ENCODE measurements at places on chromosomes 2 and 18.
A peak's percentile ranks its signal among the peaks of the same experiment; 100 is the strongest.

- DNase-seq = no peak
Measured at GRCh38 chr18:8752329-8752728, 47.0 kb downstream of the MTCL1 start.

DNA sequence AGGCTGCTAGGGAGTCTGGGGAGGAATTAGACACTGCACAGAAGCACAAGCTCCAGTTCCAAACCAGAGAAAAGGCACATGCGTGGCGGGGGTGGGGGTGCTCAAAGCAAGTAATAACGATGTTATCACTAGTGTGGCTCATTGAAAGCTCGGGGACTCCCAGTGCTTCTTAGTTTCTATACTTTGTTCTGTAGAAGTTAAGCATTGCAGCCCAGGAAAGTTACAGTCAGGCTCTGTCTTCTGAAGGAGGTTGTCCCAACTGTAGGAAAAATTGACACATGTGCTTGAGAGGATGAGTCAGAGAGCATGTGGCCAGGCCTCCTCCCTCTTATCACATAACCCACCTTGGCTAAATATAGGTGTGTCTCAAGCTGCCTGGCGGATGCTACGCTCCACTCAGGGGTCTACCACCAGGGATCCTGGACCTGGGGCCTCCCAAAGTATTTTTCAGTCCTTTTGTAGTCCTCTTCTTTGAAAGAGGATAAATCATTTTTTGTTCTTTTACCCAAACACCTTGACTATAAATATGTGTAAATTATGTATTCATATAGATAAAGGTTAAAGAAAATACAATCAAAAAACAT lies 3.8 kb downstream of the GALNT5 start:
- DNase-seq = no peak

GRCh38 chr2:219419331-219420197 lies 1.4 kb downstream of the DES start:
- DNase-seq = no peak

DNA sequence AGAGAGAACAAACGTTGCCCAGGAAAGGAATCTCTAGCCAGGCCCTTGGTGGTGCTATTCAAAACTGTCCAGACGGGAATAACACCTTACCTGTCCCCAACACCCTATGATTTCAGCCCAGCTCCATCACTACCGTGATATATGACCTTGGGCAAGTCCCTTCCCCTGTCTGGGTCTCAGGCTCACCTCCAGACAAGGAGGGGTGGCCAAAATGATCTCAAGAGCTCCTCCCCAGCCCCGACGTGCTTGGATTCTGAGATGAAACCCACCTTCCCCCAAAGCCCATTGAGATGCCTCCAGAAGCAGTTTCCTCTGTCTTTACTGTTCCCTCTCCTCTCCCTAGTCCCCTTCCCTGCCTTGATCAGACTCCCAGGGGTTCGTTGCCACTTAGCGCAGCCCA lies 1.5 kb downstream of the KCNK3 start:
- no peak for DNase-seq

GRCh38 chr2:154620471-154620870 lies 78.0 kb upstream of the KCNJ3 start:
- DNase-seq = no peak

DNA sequence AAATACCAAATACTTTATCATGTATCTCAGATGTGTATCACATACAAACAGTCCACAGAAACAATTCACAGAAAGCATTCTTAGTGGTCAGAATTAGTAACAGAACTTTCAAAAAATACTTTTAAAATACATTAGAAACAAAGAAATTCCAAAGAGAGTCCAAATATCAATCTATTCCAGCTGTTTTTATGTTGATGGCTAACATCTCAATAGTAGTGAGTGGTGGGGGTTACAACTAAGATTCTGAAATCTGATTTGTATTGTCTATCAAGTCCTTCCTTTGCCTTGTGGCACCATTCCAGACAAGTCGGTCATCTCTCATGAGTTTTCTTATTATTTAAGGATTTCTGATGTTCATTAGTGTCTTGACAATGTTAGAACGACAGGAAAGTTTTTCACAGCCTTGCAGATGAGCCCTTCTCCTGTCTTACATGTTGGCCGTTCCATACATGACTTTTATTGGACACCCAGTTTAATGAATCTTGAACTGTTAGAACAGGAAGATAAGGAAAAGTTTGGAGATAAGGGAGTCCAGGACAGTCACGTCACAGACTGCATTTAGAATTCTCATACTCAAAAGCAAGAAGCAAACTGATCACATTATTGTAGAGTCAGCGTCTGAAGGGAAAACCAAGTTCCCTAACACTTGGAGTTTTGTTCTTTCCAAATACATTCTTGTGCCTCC lies 410.3 kb downstream of the PID1 start:
- no peak for DNase-seq

DNA sequence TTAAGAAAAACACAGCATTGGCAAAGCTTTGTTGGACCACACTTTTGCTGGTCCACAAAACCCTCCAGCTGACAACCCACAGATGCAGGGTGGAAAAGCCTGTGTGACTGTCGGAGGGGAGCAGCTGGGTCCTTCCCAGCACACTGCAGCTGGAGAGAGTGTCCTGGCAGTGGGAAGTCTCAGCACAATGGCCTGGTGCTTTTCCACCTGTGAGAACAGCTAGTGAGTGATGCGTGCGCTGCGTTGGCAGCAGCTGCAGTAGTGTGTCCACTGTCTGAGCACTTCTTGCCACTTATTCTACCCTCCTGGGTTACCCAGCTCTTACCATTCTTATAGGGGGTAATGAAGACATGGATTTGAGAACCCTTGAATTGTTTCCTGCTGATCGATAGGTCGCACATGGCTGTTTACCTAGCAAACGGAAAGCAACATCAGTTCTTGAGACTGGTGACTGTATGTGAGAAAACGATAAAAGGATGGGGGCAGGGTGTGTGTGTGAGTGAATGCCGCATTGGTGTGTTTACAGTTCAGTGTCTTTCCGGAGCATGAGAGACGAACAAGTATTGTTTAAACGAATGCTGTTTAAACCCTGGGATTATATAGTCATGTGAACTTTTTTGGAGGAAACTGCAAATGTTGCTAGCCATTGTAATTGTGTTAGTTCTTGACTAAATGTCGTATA lies 69.7 kb downstream of the LYPD6 start:
- DNase-seq = no peak

DNA sequence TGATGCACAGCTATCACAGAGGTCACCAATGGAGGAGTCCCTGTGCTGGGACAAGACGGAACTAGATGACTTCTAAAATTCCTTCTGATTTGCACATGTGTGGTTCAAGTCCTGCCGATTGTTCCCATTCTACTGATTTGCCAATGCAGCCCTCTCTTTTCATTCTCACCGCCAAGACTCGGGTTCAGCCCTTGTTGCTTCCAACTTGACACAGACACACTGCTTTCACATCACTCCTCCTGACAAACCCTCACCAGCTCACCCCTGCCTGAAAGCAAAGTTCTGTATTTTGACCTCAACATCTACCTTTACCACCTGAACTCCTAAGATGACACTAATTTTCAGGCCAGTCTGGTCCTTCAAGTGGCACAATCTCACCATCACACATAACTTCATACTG lies 25.5 kb downstream of the REEP1 start:
- DNase-seq = no peak

GRCh38 chr2:172710584-172711047 lies 25.0 kb upstream of the RAPGEF4 start:
- DNase-seq = peak; percentile 9

- DNase-seq = no peak
Measured at GRCh38 chr2:22842205-22842869, 542.6 kb upstream of the KLHL29 start.

GRCh38 chr2:136517716-136518115 lies 247.6 kb upstream of the THSD7B start:
- DNase-seq = no peak

DNA sequence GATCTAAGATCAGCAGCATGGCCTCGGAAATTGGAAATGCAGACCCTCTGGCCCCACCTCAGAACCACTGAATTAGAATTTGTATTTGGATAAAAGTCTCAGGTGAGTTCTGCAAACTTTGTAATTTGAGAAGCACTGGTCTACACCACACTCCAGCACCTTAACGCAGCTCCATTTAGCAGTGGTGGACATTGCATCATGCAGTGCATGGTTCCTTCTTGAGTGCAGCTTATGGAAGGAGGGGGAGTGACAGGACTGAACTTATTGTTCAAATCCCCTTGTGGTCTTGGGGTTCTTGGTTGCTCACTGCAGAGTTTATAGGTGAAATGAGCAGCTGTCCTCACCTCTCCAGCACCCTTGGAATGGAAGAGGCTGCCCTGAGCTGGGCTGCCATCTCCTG lies 17.4 kb upstream of the STEAP3 start:
- DNase-seq = no peak

- no peak for DNase-seq
Measured at GRCh38 chr2:46690825-46691224, 211.5 kb downstream of the TMEM247 start.

GRCh38 chr2:128833664-128834027 lies 515.0 kb upstream of the HS6ST1 start:
- DNase-seq = no peak

- DNase-seq = no peak
Measured at GRCh38 chr2:231795525-231796327, 9.5 kb downstream of the COPS7B start.

GRCh38 chr18:62944454-62944853 lies 229.1 kb downstream of the PHLPP1 start:
- no peak for DNase-seq

DNA sequence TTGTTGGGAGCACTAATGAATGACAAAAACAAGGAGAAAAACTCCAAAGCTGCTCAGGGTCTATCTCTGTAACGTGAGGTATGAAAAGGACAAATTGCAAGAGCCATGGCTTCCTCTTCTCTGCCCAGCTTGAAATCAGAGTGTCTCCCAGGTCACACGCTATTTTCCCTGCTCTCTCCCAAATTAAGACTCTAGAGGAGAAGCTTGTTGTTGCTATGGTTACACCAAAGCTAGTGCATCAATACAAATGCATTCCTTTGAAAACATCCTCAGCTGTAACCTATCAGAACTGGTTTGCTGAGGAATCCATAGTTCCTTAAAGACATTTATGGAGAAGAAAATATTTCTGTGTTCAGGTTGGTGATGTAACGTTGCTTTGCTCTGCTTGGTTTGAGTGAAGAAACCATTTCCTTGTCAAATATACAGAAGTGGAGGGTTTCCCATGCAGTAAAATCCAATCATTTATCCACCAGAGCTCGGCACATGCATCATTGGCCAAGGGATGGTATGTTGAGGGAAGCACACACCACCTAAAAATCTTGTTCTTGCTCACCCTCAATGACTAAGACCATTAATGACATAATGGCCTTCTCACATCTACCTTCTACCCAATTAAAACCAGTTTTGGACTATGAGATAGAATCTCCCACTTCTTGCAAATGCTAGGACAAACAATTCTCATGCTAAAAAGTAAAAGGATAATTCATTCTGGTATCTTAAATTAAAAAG lies 2135.6 kb upstream of the CELF4 start:
- DNase-seq = no peak

DNA sequence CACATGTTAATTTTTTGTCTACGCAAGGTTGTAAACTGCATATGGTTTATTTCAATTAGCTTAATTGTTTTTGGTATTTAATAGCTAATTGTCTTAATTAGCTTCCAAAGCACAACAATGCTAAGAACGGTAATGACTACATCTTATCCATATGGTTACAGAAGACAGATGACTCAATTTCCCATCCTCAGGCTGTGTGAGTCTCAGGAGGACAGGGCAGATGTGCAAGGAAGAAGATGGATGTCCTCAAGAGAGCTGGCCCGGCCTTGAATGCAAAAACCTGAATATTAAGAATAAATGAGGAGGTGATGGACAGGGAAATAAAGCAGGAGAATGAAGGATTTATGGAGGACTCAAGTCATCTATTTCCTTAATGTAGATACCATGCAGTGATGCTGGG lies 31.4 kb downstream of the SLC4A3 start:
- no peak for DNase-seq

DNA sequence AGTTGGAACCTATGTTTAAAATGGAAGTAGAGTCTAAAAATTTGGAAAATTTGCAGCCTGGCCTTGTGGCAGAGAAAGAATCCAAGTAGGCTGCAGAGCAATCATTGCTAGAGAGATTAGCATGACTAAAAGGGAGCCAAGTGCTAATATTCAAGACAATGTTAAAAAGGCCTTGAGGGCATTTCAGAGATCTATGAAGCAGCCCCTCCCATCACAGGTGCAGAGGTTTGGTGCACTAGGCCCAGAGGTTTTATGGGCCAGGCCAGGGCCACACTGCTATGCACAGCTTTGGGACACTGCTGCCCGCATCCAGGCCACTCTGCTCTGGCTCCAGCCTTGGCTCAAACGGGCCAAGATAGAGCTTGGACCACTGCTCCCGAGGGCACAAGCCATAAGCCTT lies 6.7 kb upstream of the IL1A start:
- no peak for DNase-seq

GRCh38 chr2:112161431-112162145 lies 23.4 kb downstream of the FBLN7 start:
- DNase-seq = no peak

GRCh38 chr2:202065876-202066275 lies 7.2 kb upstream of the KIAA2012 start:
- DNase-seq = no peak

GRCh38 chr18:79528846-79529245 lies 133.1 kb downstream of the NFATC1 start:
- DNase-seq = no peak

DNA sequence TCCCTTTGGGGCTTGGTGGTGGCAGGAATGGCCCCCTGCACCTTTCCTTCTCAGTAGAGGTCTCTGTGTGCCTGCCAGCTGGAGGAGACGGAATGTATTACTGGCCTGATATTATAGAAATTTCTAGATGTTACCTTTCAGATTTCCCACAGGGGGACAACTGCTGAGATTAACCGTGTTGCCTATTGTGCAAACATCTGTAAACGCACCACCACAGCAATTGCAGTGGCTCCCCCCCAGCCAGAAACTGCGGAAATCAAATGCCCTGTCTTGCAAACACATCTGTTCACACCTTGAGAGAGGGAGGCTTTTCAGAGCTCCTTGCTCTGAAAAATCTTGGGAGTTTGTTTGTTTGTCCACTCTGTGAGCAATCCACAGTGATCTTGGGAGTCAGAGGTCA lies 270.0 kb upstream of the RAB12 start:
- no peak for DNase-seq

GRCh38 chr2:105496271-105496670 lies 97.4 kb upstream of the FHL2 start:
- DNase-seq = no peak

- DNase-seq = no peak
Measured at GRCh38 chr2:100924122-100924519, 78.0 kb upstream of the RPL31 start.

- no peak for DNase-seq
Measured at GRCh38 chr2:20806286-20806685, 16.6 kb downstream of the LDAH start.
